ENCODE measurements at places on chromosomes 1 and 21.

DNA sequence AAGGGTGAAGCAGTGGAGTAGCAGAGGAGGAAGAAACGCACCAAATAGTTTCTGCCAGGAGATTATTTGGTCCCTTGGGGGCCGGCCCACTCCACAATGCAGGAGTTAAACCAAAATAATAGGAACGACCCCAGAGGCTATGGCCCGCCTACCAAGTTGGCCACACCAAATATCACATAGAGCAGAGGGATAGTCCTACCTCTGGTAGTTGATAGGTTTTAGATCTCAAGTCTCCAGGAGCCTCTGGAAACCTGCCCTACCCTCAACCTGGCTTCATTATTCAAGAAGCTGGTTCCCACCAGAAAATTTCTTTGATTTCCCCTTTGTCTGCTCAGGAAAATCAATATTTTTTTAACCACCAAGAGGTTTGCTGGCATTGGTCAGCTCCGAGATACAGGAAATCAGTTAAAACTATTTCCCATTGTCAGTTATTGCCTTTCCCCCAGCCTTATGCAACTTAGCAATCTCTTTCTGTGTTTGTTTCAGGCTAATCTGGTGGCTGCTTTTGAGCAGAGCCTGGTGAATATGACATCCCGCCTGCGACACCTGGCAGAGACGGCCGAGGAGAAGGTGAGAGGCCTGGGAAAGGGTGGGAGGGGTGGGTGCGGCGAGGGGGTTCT, 35.5 kb upstream of the IPO9 start:
- no peaks in the 10 kb centered on the region for H3K27me3 ChIP-seq
- no peaks in the 10 kb centered on the region for H3K36me3 ChIP-seq
- H3K4me3 ChIP-seq, result no peak overlapping the region
- H3K4me1 ChIP-seq, result no peaks in the 10 kb centered on the region
- no peak overlapping the region for H3K27ac ChIP-seq

GRCh38 chr1:192958350-192958749, 100.8 kb downstream of the UCHL5 start:
- no peaks in the 10 kb centered on the region for H3K4me1 ChIP-seq
- no peak for DNase-seq
- no peak overlapping the region for H3K4me3 ChIP-seq
- no peak overlapping the region for H3K27ac ChIP-seq
- H3K27me3 ChIP-seq, result no peaks in the 10 kb centered on the region

GRCh38 chr1:204549313-204549712, 33.1 kb downstream of the MDM4 start:
- peaks cover 44% of the 10 kb centered on the region for H3K36me3 ChIP-seq
- peaks cover 29% of the 10 kb centered on the region for H3K4me1 ChIP-seq
- H3K27ac ChIP-seq, result no peak overlapping the region
- no peaks in the 10 kb centered on the region for H3K27me3 ChIP-seq

GRCh38 chr1:1058088-1058905, 15.8 kb downstream of the RNF223 start:
- DNase-seq, result no peak
- peaks cover 21% of the 10 kb centered on the region for H3K27me3 ChIP-seq
- H3K4me3 ChIP-seq, result peak overlapping the region; percentile 15
- peak overlapping the region; percentile 47 for H3K27ac ChIP-seq
- H3K4me1 ChIP-seq, result peaks cover 11% of the 10 kb centered on the region
- H3K36me3 ChIP-seq, result no peaks in the 10 kb centered on the region

GRCh38 chr1:19010995-19011844, 54.7 kb upstream of the IFFO2 start:
- no peak overlapping the region for H3K4me3 ChIP-seq
- H3K27ac ChIP-seq, result no peak overlapping the region
- DNase-seq, result peak; percentile 41
- no peaks in the 10 kb centered on the region for H3K27me3 ChIP-seq
- peaks cover 16% of the 10 kb centered on the region for H3K4me1 ChIP-seq
- no peaks in the 10 kb centered on the region for H3K36me3 ChIP-seq

GRCh38 chr1:228408041-228408868, 1.6 kb upstream of the TRIM11 start:
- H3K4me1 ChIP-seq, result peaks cover 41% of the 10 kb centered on the region
- H3K36me3 ChIP-seq, result peaks cover 4% of the 10 kb centered on the region
- no peak for DNase-seq
- H3K27me3 ChIP-seq, result no peaks in the 10 kb centered on the region
- no peak overlapping the region for H3K4me3 ChIP-seq

DNA sequence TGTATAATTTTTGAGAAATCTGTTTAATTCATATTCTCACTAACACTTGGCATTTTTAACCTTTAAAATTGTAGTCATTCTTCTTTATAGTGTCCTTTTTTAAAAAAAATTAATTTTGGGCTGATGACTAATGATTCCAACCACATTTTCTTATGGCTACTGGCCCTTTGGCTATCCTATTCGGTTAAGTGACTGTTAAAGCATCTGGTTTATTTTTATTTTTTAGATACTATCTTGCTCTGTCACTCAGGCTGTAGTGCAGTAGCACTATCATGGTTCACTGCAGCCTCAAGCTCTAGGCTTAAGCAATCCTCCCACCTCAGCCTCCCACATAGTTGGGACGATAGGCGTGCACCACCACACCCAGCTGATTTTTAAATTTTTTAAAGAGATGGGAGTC, 723.2 kb upstream of the CXADR start:
- no peak overlapping the region for H3K27ac ChIP-seq
- H3K4me1 ChIP-seq, result no peaks in the 10 kb centered on the region
- DNase-seq, result no peak
- no peaks in the 10 kb centered on the region for H3K27me3 ChIP-seq
- no peaks in the 10 kb centered on the region for H3K36me3 ChIP-seq

GRCh38 chr1:50917138-50918137, 42.6 kb downstream of the FAF1 start:
- DNase-seq, result no peak
- no peaks in the 10 kb centered on the region for H3K27me3 ChIP-seq
- H3K36me3 ChIP-seq, result no peaks in the 10 kb centered on the region

DNA sequence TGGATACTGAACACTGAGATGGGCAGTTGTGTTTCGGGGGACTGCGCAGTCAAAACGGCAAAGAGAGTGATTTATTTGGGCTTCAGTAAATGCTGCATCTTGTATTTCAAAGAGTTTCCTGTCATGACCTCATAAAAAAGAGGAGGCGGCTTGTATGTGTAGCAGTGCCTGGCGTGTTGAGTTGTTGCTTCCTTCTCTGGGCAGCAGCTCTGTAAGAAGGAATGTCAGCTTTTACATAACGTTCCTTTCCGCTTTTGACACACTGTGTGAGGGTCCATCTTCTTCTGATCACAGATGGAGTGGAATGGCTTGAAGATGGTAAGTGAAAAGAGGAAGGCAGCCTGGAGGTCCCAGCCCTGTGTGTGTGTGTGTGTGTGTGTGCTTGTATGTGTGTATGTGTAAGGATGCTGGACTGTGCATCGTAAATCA, 941 bp downstream of the ELAVL4 start:
- peaks cover 8% of the 10 kb centered on the region for H3K27me3 ChIP-seq
- H3K36me3 ChIP-seq, result no peaks in the 10 kb centered on the region
- no peak overlapping the region for H3K27ac ChIP-seq
- DNase-seq, result peak; percentile 2

GRCh38 chr1:119737040-119737682, 25.4 kb downstream of the PHGDH start:
- H3K4me3 ChIP-seq, result no peak overlapping the region
- no peaks in the 10 kb centered on the region for H3K36me3 ChIP-seq
- no peaks in the 10 kb centered on the region for H3K27me3 ChIP-seq

DNA sequence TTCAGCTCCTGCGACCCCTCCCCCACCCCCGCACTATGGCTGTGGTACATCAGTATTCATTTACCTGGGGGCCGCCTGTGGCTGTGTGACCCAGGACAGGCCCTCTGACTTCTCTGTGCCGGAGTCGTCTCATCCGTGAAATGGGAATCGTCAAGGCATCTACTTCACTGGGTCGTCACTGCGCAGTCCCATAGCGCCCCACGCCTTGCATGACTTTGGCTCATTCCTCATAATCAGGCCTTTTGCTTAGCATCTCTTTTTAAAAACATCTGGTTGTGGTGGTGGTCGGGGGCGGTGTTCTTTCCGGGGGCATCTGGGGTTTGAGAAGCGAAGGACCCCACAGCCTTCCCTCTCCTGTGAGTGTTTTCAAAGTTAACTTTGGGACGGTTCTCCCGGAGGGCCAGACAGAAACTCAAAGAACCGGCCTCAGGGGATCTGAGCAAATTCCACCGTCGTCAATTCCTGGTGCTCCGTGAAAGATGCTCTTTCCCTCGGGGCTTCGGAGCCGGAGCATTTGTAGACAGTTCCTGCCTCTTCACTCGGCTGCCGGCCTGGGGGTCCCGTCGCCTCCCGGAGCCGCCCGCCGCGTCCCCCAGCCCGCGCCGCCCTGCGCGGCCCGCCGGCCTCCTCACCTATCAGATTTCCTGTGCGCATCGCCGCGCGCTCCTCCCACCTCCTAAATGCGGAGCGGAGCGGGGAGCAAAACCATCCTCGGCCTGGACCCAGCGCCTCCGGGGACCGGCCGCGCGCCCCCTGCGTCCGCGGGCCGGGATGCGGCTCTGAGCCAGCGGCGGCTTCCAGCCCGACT, at the start of gene B3GALT5:
B3GALT5 (plus strand) TSS at position 708 of the 808 bp plus-strand sequence. CDS start 47,620 bp downstream, outside the sequence.
- H3K4me1 ChIP-seq, result no peaks in the 10 kb centered on the region
- no peak within 1 kb of the TSS for H3K27ac ChIP-seq
- H3K4me3 ChIP-seq, result no peak within 1 kb of the TSS
- no peaks in the 10 kb centered on the region for H3K36me3 ChIP-seq

DNA sequence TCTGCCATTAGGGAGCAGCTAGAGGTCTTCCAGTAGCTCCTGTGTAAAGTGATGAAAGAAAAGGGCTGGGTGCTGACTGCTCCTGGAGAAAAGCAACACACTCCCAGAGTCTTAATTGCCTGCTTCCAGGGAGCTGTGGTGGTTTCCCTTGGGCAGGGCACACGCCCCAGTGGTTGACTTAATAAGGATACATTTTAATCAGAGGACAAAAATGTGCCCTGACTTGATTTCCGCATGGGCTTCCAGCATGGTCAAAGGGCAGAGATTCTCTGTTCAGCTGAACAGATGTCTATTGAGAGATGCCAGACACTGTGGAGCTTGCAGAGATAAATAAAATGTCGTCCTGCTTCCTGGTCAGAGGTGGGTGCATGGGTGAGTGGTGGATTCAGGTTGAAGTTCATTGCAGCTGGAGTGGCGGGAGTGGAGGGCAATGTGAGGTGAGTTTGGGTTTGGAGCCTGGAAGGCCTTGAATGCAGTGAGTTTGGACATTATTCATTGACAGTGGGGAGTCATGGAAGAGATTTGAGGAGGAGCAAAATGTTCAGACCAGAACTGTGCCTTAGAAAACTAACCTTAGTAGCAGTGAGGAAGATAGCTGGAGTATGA, 16.0 kb downstream of the QSOX1 start:
- no peaks in the 10 kb centered on the region for H3K36me3 ChIP-seq
- no peak overlapping the region for H3K27ac ChIP-seq
- DNase-seq, result no peak
- H3K27me3 ChIP-seq, result no peaks in the 10 kb centered on the region
- no peaks in the 10 kb centered on the region for H3K4me1 ChIP-seq

DNA sequence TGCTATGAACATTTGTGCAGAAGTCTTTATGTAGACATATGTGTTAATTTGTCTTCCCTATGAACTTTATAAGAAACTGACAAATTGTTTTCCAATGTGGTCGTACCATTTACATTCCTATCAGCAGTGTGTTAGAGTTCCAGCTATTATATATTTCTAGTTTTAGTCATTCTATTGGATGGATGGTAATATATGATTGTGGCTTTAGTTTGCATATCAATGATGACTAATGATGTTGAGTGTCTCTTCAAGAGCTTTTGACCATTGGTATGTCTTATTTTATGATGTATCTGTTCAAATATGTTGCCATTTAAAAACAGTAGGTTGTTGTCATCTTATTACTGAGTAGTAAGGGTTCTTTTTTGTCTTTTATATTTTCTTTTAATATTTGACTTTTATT, 16.2 kb upstream of the ZNF326 start:
- H3K27me3 ChIP-seq, result no peaks in the 10 kb centered on the region
- no peaks in the 10 kb centered on the region for H3K4me1 ChIP-seq
- no peaks in the 10 kb centered on the region for H3K36me3 ChIP-seq
- DNase-seq, result no peak
- H3K4me3 ChIP-seq, result no peak overlapping the region

GRCh38 chr1:227733751-227734545, 1.2 kb downstream of the JMJD4 start:
- peaks cover 38% of the 10 kb centered on the region for H3K4me1 ChIP-seq
- H3K36me3 ChIP-seq, result peaks cover 2% of the 10 kb centered on the region
- H3K27me3 ChIP-seq, result no peaks in the 10 kb centered on the region
- peak overlapping the region; percentile 47 for H3K4me3 ChIP-seq

DNA sequence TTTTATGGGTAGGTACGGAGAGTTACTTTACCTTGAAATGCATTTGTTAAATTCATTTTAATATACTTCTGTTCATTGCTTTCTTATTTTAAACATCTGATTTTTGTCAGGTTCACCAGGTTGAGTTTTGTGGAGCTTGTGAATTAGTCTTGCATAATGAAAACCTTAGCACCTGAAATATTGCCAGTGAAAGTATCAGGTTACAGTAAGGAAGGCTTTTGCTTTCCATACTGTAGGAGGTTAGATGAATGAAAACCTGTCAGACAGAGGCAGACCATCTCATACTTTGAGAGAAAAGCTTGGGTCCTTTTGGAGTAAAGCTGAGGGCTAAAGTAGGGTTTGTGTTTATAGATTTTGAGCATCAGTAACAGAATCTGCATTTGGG, 34.7 kb downstream of the THRAP3 start:
- no peaks in the 10 kb centered on the region for H3K27me3 ChIP-seq
- no peak for DNase-seq
- no peaks in the 10 kb centered on the region for H3K36me3 ChIP-seq
- H3K27ac ChIP-seq, result no peak overlapping the region
- no peak overlapping the region for H3K4me3 ChIP-seq
- H3K4me1 ChIP-seq, result peaks cover 6% of the 10 kb centered on the region

GRCh38 chr1:23168079-23168444, 594 bp downstream of the LUZP1 start:
- peak overlapping the region; percentile 79 for H3K27ac ChIP-seq
- peak overlapping the region; percentile 85 for H3K4me3 ChIP-seq
- no peaks in the 10 kb centered on the region for H3K36me3 ChIP-seq
- H3K4me1 ChIP-seq, result peaks cover 17% of the 10 kb centered on the region
- H3K27me3 ChIP-seq, result no peaks in the 10 kb centered on the region

DNA sequence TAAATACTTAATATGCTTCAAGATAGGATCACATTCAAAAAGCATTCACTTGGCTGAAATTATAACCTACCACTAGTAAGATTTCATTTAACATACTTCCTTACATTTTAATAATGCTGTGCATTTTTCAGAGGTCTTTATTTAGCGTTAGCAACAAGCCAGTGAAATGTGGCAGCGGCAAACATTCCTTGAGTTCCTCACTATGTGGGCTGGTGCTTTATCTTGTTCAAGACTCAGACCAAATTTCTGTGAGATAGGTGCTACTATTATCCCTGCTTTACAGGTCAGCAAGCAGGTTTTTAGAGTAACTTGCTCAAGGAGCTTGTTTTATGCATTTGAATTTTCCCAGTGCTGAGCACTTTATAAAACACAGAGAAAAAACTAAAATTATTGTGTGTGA, 132.7 kb downstream of the PLPPR4 start:
- no peak overlapping the region for H3K4me3 ChIP-seq
- no peak overlapping the region for H3K27ac ChIP-seq
- no peak for DNase-seq
- H3K36me3 ChIP-seq, result no peaks in the 10 kb centered on the region
- no peaks in the 10 kb centered on the region for H3K27me3 ChIP-seq

Data from CD8-positive, alpha-beta memory T cell (primary cell).